ENCODE measurements at places on chromosomes 6 and 20. TPM values are rescaled to one million over a fixed set of nuclear protein-coding genes. Genes with fewer than 3 reads are reported as not detected.

Gene C20orf204
- total RNA-seq, result 0.02 TPM

Gene MCCD1
- not detected for total RNA-seq

Gene SLCO4A1
- total RNA-seq, result 69.5 TPM

Gene EPHA7
- total RNA-seq, result not detected

Gene SLC17A1
- total RNA-seq, result not detected

Gene LHFPL5
- total RNA-seq, result not detected

Data from M059J (cell line).